ENCODE measurements at places on chromosomes 16 and 17. TPM values are rescaled to one million over a fixed set of nuclear protein-coding genes. Genes with fewer than 3 reads are reported as not detected.

DNA sequence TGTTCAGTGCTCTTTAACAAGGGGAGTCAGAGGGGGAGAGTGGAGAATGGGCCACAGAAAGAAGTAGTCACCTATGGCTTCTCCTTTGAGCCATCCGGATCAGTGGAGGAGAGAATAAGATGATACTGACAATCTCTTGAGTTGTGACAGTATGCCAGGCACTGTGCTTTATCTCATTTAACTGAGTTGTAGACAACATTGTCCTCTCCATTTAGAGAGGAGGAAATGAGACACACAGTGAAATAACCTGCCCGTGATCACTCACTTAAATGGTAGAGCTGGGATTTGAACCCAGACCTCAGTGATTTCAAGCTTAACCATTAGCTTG, 17.8 kb upstream of the EEF2K start:
- no peak for DNase-seq

DNA sequence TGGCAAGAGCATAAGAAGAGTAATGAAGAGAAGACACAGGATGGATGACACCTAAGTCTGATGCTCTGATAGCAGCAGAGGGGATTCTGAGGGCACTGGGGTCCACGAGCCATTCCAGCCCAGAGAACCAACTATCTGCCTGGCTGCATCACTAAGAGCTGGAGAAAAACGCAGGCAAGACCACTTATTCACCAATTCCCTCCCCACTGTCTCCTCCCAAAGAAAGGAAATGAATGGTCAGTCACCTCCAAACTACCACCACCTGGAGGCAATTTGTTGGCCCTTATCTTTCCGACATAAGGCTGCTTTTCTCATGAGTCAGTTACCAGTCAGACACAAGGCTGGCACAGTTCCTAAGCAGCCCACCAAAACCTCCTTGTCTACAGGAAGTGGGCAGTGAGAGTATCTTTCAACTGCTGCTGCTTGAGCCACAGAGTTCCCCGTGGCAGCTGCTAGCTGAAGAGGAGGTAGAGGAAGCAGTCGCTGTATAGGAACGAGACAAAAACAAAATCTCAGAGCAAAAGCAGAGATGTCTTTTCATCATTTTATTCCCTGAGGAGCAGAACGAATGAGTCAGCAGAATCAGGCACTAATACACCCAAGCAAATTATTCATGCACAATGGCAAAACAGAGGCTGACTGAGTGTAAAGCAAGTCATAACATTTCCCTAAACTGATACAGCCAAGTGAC, 111.1 kb downstream of the SMG6 start:
- DNase-seq, result peak; percentile 66

DNA sequence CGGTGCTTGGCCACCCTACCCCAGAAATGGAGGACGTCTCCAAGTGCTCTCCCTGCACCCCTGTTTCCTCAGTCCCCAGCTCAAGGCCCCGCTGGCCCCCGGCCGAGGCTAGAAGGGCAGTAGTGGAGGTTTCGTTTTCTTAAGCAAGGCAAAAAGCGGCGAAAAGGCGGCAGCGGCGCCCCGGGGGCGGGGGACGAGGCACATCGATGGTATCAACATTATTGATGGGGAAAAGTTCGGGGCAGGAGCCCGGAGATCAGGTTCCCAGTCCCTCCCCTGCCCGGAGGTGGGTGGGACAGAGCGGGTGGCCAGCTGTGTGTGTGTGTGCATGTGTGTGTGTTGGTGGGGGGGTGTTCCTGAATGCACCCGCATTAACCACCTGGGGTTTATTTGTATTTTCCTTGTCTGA, 4.1 kb upstream of the SALL1 start:
- DNase-seq, result no peak

DNA sequence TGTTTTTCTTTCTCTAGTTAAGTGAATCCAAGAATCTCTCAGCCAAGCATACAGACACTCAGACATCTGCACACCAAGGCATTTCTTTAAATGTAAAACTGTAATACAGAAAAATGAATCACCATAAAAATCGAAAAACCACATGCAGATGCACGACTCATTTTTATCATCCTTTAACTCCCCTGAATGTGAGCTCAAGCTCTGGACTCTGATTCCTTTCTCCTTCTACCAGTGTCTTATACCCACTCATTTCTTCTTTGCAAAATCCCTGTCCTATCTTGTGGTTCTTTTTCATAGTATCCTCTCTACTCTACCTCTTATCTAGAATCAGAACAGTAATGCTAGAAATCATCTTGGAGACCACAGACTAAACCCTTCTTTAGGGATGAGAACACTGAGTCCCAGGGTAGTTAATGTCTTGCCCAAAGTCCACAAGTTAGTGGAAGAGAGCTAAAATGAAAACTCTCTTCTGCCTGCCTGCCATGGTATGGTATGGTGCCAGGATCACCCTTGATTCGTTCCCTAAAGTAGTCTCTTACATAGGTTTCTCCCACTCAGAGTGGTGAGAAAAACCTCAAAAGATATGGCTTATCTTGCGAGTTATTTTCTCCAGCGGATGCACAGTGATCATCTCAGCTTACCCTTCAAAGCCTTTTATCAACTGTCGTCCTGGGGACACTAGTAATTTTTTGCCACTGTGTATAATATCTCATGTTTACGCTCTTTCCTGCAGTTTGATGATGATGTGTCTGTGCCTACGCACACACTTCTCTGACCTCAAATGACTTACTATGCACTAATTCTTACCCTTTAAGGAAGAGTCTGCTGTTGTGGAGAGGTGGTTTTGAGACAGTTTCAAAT, 30.2 kb downstream of the BRD7 start:
- no peak for DNase-seq

DNA sequence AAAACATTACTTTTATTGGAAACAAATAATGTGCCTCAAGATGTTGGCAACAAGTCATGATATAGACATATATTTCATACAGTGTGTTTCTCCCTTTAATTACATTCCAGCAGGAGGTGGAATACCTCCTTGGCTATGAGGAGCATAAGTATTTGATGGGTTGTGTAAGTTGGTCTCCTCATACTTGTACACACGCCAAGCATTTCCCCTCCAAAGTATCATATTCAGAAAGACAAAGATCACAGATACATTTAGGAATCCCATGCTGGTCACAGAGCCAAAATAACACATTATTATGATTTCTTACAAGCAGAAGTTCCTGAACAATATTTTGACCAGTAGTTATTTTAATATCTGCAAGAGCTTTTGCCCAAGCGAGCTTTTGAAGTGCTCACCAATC, 57.8 kb downstream of the WSB1 start:
- DNase-seq, result no peak

DNA sequence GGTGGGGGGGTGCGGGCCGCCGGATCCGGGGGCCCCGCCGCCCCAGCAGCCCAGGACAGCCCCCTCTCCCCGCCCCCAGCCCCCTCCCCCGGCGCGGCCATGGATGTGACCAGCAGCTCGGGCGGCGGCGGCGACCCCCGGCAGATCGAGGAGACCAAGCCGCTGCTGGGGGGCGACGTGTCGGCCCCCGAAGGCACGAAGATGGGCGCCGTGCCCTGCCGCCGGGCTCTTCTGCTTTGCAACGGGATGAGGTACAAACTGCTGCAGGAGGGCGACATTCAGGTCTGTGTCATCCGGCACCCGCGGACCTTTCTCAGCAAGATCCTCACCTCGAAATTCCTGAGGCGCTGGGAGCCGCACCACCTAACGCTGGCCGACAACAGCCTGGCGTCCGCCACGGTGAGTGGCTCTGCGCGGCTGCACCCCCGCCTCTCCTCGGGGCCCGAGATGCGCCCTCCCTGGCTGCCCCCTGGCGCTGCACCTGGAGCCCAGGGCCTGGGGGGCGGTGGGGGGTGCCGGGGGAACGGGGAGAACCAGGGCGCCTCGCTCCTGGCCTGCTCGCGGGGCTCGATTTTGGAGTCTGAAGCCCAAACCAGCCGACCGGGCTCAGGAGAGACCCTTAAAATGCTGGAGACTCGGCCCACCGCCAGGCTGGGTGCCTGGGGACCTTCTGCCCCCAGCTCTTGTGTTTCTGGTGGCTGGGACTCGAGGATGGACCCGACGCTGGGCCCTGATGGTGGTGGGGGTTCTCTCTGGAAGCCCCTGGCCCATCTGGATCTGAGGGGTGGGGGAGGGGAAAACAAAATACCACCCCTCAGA, 744 bp downstream of the CMIP start:
- DNase-seq, result peak; percentile 70

- DNase-seq, result peak; percentile 19
These were observed 20.6 kb upstream of the ADGRG1 start for GRCh38 chr16:57607676-57608461.

DNA sequence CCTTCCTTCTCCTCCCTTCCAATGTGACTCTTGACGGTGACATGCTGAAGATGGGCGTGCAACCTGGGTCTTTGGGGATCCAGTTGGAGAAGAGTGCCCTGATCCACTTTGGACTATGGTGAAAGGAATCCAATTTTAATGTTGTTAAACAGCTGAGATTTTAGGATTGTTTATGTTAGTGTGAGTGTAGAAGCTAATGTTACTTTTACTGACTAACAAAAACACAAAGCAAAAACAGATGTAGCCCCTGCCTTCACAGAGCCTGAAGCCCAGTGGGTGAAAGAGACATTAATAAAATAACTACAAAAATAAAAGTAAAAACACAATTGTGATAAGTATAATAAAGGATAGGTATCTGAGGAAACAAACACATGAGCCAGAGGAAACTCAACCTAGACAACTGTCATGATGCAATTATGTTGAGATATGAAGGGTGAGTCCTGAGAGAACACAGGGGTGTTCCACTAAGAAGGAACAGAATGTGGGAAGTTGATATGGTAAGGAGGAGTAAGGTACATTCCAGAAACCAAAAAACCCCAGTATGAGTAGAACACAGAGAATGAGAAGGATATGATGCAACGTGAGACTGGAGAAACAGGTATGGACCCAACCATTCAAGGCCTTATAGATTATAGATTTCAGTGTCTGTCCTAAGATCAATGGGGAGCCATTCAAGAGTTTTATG, 115.1 kb upstream of the PMFBP1 start:
- no peak for DNase-seq

DNA sequence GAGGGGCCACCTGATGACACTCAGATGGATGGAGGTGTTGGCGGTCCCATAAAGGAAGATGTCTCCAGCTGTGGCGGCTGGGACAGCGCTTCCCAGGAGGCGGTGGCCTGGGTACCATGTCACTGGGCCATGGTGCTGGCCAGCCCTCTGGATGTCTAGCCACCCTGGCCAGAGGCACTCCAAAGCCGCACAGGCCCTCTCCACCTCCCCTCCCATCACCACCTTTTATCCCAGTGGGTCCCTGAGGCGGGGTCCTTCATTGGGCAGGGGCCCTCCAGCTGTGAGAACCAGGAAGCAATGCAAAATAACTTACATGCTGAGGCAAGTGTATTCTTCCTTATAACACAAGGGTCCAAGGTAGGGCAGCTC, 23.1 kb downstream of the RAB11FIP4 start:
- DNase-seq, result peak; percentile 63

The ZG16B gene
- 4.8 TPM for polyA plus RNA-seq

- no peak for DNase-seq
These were observed 2.0 kb upstream of the RAP1GAP2 start for GRCh38 chr17:2794111-2794803.

GRCh38 chr17:10120749-10121148, 77.7 kb downstream of the GAS7 start:
- no peak for DNase-seq

DNA sequence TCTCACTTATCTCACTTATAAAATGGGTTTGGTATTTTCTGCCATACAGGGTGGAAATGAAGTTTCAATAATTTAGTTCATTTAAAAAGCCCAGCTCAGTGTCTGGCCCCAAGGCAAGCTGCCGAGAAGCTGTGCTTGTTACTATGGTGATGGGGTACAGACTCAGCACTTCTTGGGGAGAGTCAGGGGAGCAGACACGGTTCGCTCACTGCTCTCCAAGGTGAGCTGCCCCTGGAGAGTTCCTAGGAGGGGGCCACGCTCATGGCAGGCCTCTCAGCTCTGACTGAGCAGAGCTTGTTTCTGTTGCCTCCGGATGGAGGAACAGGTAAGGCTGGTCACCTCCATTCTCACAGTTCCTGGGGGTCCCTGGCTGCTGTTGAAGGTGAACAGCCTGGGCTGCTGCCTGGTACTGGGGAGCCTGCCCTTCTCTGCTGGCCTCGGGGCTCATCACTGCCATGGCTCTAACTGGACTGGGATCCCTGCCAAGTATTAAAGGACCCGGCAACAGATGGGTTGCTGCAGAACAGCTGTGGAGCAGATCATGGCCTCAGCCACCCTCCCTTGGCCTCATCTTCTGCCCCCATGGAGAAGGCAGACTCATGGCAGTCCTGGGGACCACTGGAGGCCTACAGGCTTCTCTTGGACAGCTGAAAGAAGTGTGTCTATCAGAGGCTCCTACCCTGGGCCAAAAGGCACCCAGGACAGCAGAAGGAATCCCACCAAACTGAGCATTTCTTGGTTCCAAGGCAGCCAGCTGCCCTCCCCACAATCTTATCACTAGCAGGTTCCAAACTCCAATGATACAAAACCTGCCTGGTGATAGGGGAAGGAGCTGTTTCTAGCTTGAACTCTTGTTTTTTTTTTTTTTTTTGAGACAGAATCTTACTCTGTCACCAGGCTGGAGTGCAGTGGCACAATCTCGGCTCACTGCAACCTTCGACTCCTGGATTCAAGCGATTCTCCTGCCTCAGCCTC, 25.9 kb upstream of the SPATA32 start:
- no peak for DNase-seq

- DNase-seq, result peak; percentile 95
These were observed 20.6 kb upstream of the SPNS3 start for GRCh38 chr17:4412933-4413831.

GRCh38 chr17:236641-237405, 55.4 kb upstream of the DOC2B start:
- DNase-seq, result peak; percentile 17

GRCh38 chr17:75563063-75563758, 24.4 kb upstream of the MYO15B start:
- DNase-seq, result no peak

GRCh38 chr17:72975509-72975908, 117.0 kb downstream of the SLC39A11 start:
- no peak for DNase-seq

- no peak for DNase-seq
These were observed 1.5 kb upstream of the TTYH2 start for GRCh38 chr17:74211912-74212208.

DNA sequence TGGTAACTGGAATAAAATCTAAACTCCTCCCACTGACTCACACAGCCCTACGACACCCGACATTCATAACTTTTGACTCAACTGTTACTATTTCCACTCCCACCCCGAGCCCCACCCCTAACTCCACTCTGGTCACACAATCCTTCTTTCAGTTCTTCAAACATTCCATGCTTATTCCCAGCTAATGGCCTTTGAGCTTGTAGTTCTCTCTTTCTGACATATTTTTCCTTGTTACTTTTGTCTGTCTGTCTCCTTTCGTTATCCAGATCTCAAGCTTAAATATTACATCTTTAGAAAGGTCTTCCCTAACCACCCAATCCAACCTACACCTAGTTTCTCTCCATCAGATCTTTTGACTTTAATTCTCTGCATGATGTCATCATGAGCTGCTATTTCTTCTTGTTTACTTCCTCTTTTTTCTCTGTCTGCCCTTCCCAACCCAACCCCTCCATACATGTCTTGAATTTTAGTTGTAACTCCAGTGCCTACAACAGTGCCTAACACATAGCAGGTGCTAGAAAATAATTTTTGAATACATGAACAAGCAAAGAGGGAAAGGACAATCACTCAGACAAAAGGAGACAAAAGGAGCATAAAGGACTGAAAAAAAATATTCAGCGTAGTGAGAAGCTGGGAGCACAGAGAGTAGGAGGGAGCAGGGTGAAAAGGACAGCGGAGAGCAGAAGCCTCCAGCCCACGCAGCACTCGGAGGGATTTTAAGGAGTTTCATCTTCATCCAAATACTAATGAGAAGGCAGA, 65.2 kb upstream of the SMIM36 start:
- peak; percentile 70 for DNase-seq

Data from aorta (tissue), 5 donors.